ENCODE measurements at places on chromosomes 11 and 22.

DNA sequence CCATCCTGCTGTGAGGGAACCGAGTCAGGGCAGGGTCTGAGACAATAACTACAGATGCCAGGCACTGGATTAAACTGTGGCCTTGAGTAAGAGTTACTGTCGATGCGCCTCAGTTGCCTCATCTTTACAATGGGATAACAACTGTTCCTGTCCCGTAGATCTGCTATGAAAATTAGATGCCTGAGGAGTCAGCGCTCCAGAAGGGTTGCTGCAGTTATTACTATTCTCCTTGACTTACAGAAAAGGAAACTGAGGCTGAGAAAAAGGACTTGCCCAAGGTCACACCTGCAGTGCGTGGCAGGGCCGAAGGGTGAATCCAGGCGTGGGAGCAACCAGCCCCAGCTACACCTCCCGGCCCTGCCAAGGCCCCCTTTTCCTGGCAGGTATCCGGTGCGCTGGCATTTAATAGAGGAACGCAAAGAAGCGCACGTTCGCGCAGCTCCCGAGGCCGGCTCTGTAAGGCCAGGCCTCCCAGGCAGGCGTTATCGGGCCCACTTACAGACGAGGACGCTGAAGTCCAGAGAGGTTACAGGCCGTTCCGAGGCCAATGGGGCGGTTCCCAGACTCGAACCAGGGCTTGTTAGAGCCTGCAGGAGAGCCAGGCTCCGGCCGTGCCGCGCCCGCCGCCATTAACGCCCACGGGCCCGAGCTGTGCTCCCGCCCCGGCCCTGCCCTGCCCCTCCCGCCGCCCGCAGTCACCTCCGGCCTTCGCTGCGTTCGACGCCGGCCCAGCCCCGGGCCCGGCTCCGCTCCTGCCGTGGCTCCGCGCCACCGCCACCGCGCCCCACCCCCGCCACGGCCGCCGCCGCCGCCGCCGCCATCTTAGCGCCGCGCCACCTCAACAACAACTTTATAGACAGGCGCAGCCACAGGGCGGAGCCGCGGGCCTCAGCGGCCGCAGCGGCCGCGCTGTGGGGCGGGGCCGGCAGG lies at the start of gene C11orf68:
C11orf68 (minus strand) TSS at position 852 of the 930 bp plus-strand sequence; CDS start at position 821, 31 bp downstream.
- peak; percentile 62 for DNase-seq

GRCh38 chr11:47160753-47161133 lies 15.9 kb downstream of the ARFGAP2 start:
- DNase-seq, result no peak

DNA sequence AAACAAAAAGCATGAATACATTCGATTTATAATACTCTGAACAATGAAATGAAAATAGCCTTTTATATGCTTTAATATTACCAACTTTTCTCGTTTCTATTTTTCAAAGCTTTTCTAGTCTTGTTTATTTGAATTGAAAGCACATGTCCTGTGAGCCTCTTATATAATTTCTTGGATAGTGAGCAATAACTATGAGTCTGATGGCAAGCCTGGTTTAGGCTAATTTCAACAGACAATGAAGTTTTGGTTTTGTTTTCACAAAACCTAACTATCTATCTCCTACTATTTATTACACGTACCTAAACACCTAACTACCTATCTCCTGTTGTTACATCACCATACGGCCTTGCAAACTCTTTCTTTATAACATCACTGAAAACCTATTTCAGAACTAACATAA lies 29.2 kb upstream of the CEP126 start:
- no peak for DNase-seq

GRCh38 chr11:43687120-43687791 lies 6.7 kb downstream of the HSD17B12 start:
- DNase-seq, result no peak

- no peak for DNase-seq
These were observed 101.2 kb upstream of the RAG2 start for GRCh38 chr11:36699271-36699670.

DNA sequence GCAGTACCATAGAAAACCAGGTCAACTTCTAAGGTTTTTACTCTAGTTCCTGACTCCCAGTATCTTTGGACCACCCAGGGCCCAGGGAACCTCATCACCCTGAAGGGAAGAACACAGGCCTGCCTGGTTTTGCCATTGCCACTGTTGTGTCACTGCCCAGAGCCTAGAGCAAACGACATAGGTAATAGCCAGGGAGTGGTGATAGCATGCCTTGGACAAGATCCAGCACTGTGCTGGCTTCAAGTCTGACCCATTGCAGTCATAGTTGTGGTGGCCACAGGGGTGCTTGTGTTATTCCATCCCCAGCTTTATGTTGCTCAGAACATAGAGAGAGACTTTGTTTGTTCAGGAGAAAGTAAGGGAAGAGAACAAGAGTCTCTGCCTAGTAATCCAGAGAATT lies 2310.2 kb downstream of the LRRC4C start:
- DNase-seq, result no peak

DNA sequence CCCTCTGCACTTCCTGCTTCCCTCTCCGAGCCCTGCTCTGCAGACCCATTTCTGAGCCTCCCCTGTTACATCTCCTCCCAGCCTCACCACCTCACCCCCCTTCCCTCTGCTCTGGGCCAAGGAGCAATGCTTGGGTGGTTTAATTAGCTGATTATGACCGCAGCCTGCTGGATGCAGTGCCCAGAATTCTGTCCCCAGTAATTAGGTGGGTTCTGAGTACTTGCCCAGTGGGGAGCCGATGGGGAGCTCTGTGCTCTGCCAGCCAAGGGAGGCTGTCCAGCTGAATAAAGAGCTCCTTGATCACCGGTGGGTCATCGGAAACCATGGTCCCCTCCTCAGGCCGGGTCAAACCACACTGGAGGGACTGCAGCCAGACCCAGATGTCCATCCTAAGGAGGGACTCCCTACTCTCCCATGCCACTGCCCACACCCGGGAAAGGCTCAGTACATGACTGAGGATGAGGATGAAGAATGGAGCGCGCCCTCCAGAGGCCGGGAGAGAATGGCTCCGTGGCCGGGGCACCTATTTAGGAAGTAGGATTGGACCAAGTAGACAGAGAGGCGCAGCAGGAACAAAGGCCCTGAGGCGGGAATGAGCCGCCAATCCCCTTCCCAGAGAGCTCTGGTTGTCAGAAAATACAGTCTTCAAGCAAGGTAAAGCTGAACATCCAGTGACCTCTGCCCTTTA lies 9.1 kb downstream of the ARRB1 start:
- DNase-seq, result no peak

- DNase-seq, result no peak
These were observed 31.0 kb downstream of the SIK2 start for GRCh38 chr11:111633248-111633647.

DNA sequence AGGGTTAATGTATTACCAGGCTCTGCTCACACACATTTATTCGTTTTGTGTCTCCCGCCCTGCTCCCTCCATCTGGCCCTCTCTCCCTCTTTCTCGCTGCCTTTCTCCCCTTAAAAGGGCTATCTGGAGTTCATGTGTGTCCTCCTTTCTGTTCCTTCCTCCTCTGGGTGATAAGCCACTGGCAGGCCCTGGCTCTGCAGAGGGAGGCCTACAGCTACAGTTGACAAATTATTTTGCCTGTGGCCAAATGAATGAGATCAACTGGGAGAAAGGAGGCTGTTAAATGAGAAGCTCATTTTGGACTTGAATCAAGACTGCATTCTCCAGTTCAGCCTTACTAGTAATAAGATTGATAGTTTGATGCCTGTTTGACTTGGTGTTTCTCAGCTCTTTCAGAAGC lies 17.5 kb upstream of the OPCML start:
- no peak for DNase-seq

DNA sequence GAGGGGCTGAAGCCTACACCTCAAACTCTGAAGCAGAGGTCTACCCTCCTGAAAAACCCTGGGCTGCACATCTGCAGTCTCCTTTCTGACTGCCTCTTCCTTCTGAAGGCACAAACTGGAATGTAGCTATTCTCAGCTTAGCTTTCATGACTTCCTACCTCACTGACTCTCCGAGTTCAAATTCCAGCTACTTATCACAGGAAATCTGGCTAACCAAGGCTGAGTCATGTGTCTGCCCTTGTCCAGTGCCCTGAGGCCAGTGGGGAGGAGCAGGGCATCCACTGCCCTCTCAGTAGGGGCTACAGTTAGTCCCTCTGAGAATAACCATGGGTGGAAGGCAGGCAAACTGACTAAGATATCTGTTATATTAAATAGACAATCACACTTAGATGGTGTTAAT lies 29.2 kb downstream of the PDGFD start:
- no peak for DNase-seq

GRCh38 chr22:30636226-30637077 lies 871 bp downstream of the SLC35E4 start:
- DNase-seq, result no peak

GRCh38 chr11:72587696-72588095 lies 86.5 kb downstream of the PDE2A start:
- DNase-seq, result no peak

DNA sequence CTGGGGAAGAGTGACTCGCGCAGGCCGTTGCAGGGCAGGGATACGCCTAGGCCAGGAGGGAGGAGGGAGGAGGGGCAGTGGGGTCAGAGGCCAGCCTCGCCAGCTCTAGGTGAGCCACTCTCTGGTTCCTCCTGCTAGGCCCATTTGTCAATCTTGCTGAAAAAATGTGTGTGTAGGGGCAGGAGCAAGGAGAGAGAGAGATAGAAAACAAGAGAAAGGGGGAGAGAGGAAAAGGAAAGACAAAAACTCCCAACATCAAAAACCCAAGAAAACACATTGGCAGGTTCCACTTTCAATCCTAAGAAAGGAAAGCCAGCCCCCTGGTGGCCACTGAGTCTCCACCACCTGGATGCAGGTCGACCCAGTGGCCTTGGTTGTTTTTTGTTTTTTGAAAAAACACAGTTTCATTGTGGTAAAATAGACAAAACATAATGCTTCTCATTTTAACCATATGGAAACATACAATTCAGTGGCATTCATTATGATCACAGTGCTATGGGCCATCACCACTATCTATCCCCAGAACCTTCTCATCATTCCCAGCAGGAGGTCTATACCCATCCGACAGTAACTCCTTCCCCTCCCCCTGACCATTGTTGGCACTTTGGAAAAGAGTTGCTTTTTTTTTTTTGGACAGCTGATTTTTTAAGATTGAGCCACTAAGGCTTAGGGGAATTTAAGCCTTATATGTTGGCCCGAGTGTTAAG lies 10.9 kb downstream of the OMP start:
- peak; percentile 61 for DNase-seq

DNA sequence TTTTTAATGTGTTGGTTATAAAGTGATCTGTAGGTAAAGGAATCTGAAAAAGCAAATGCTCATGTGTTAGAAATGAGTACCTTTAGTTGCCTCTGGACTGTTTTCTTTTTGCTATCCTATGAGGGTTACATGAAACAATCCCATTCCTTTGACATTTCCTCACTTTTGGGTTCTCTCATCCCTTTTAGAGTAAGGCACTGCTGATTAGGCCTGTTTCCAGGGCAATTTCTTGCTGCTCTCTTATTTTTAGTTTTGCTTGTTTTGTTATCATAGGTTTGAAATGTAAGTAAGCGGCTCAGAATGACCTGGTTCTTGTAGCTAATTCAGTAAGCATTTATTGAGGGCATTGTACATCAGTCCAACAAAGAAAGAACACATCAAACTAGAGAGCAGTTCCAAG lies 138.9 kb downstream of the DDX10 start:
- DNase-seq, result no peak

GRCh38 chr11:36249246-36249645 lies 40.0 kb downstream of the COMMD9 start:
- no peak for DNase-seq

GRCh38 chr11:59178402-59178801 lies 6.5 kb downstream of the DTX4 start:
- DNase-seq, result no peak

DNA sequence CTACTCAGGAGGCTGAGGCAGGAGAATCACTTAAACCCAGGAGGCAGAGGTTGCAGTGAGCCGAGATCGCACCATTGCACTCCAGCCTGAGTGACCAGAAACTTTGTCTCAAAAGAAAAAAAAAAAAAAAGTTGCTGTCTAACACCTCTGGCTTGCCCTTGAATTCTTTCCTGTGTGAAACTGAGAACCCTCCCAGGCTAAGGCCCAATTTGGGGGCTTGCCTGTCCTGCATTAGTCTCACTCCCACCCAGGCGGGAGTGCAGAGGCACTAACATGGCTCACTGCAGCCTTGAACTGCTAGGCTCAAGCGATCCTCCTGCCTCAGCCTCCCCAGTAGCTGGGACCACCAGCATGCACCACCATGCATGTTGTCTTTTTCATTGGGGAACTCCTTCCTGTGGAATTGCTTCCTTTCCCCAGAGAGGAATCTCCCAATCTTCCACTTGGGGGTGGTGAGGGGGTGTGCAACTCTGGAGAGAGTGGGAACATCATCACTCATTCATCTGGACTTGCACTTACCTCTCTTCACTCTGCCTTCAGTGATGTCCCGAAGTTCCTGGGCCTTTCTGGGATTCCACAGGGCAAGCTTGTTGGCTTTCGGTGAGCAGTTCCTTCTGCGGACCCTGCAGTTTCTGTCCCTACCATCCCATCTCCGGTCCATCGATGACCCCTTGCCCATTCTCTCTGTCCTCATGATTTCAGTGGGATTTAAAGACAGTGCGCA lies 62.1 kb upstream of the CREB3L1 start:
- no peak for DNase-seq

- no peak for DNase-seq
These were observed 10.4 kb upstream of the MRGPRD start for GRCh38 chr11:68990995-68991780.

GRCh38 chr11:84316866-84317555 lies 1030.8 kb upstream of the CCDC90B start:
- no peak for DNase-seq

DNA sequence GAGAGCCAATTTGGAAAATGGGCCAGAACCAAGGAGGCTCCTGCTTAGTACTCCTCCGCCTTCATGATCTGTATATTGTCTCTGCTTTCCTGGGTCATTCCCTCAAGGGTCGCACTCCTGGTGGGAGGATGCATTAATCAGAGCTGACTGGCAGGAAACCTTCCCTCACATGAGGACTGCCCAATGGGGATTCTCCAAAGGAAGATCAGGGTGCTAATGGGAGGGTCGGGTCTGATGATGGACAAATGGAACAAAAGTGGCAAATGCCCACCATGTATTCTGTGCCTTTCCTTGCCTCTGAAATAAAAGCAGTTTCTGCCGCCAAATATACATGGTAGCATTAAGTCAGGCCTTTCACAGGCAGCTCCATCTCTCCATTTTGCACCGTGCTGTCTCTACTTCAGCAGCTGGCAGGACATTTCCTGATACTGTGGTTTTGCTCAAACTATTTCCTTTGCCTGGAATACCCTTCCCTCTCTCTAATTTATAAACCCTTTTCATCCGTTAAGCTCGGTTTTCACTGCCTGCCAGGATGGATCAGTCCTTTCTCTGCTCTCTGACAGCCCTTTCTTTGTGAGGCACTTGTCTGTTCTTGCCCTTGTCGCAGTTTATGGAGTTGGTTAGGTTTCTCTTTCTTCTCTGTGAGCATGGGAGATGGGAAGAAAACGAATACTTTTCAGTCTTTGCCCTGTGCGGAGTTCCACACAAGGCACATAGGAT lies 13.5 kb downstream of the SREBF2 start:
- DNase-seq, result no peak

DNA sequence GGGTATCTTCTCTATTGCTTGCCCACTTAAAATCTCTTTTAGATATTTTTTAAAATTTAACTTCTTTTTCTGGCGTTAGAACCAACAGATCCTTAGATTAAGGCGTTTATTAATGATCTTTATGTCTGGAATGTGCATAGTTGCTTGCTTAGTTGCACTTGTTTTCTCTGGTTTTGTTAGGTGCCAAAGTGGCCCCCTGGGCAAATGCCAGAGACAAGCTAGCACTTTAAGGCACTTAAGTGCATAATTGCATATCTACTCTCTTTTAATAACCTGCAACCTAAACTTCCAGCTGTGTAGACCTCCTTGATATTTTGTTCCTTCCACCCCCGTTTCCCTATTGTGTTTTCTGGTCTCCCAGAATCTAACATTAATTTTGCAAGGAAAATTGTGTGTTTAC lies 3.3 kb downstream of the RBM4 start:
- no peak for DNase-seq

GRCh38 chr11:74278721-74279161 lies 32.7 kb downstream of the P4HA3 start:
- DNase-seq, result no peak

All from GM12891 (cell line).